Activated effector memory CD4-positive, alpha-beta T cell treated with Interleukin-2 at 50 U/mL for 16 hours (primary cell): ENCODE measurements at places on chromosomes 5 and 9.
A peak's percentile ranks its signal among the peaks of the same experiment; 100 is the strongest.

DNA sequence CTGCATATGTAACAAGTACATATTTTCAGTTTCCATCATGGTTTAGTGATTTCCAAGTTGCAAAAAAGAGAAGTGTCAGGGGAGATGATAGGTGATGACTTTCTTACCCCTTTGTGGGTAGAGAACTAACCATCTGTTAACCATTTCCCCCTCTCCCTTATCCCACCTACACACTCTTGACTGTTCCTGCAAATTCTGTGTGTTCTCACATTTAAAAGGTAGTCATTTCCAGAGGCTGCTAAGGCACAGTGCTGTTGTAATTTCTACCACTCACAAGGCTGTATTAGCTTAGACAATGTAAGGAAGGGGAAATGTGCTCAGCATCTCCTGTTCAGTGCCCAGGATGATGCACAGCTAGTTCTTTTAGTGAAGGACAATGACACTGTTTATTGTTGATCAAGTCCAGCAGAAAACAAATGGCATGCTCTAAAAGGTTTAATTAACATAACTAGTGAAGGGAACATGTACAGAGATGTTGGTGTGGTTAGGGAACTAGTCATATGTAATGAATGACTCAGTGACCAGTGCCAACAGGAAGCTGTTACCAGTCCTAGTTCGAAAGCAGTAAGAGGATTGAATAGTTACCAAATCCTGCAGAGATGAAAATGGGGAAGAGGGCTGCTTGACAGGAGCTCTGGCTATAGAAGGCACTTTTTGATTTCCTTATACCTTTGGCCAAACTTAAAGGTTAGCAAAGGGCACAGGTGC lies 165.1 kb downstream of the PLK2 start:
- no peak for DNase-seq

GRCh38 chr9:103397868-103398600 lies 402.9 kb downstream of the CYLC2 start:
- DNase-seq, result no peak

DNA sequence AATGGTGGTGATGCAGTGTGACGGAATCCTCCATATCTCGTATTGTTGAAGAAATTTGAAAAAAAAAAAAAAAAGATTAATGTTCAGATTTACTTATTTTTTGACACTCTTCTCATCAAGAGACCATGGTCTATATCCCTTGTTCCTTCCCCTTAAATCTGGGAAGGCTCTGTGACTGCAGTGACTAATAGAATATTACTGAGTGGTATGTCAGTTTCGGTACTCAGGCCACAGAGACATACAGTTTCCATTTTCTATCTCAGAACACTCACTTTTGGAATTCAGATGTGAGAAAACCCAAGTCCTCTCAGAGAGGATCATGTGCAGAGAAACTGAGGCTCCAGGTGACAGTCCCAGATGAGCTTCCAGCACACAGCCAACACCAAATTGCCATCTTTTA lies 1193.5 kb downstream of the DTWD2 start:
- DNase-seq, result no peak

- DNase-seq, result peak; percentile 13
Observed at GRCh38 chr5:111254613-111255012, 30.4 kb downstream of the CAMK4 start.

GRCh38 chr9:130243882-130244170 lies 21.7 kb upstream of the HMCN2 start:
- no peak for DNase-seq

- no peak for DNase-seq
Observed at GRCh38 chr5:120052916-120053828, 410.9 kb upstream of the PRR16 start.

DNA sequence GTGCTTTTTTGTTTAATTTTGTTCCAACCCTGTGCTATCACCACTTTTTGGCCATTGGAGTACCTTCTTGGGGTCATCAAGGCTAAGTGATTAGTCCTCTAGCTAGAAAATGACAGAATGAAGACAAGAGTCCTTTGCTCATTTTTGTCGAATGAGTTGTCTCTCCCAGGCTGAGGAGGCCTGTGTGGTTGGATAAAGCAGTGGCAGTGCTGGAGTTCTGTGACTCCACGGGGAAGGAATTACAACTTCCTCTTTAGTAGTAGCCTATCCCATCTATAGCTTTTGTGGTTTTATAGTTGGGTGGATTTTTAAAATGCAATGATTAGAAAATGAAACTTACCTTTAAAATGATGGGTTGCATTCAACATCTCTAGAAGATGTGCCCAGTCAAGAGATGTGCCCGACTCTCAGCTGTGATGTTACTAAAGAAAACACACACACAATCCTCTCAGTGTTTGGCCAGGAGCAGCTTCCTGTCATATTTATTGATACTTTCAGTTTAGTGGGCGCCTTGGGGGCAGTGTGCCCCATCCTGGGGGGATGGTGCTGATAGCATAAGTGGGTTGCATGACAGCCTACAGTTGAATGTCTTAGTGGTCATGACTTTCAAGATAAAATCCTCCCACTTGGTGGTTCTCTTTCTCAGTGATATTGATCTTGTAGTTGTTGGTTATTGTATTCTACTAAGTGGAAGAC lies 11.9 kb downstream of the OTULINL start:
- no peak for DNase-seq

DNA sequence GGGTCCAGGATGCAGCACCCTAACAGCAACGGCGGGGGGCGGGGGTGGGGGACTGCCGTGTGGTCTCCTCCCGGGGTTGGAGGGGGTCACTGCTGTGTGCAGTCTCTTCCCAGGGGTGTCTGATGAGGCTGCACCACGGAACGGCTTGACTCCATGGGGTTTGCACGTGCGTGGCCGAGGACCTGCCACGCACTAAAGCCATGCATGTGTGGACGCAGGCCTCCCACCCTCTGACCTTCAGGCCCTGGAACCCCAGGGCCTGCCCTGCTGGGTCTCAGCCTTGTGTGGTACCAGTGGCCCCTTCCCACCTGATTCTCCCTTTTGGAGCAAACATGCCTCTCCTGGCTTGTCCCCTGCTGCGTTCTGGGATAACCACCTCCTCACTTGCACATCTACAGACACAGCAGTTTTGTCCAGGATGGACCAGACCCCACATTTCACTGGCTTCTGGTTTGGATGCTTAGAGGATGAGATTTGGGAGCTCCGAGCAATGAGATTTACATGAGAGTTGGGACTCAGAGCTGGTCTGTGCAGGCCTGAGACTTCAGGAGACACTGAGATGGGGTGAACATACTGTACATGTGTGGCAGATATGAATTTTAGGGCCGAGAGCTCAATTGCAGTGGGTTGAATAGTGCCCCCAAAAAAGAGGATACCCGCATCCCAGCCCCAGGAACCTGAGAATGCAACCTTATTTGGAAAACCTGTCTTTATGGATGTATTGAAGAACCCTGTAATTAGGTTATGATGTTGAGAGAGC lies 45.8 kb downstream of the SLC12A7 start:
- no peak for DNase-seq

DNA sequence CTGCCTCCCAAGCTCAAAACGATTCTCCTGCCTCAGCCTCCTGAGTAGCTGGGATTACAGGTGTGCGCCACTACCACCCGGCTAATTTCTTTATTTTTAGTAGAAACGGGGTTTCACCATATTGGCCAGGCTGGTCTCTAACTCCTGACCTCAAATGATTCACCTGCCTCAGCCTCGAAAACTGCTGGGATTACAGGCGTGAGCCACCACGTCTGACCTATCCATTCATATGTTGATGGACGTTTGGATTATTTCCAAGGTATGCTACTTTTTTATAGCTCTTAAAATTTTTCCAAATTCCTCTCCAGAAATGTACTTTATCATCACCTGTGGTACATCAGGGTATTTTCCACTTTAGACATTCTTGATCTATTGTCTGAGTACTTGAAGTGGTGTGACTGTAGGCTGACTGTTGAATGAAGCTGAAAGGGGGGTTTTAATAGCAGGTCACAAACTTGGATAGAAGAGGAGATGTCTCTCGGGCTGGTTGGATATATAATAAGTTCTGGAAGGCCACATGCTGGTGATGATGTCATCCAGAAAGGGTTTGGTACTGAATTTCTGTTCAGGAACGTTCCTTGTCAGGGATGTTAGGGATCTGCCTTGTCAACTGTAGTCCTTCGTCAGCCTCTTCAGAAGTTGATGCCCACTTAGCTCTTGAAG lies 7.4 kb downstream of the CTNNA1 start:
- no peak for DNase-seq

DNA sequence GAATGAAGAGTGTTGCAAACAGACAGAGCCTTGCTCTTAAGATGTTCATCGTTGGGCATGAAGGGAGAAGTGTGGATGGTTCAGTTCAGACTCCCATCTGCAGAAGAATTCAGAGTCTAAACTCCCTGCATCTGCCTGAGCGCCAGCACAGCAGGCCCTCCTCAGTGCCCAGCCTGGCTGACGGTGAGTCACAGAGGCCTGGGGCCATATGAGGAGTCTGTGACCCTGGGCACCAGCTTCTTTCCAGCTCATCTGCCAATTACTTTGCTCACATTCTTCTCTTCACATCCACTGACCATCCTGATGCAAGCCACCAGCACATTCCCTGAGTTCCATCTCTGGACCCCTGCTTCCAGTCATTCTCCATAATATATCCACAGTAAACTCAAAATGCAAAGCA lies 401.1 kb upstream of the TRPC7 start:
- no peak for DNase-seq

- DNase-seq, result no peak
Observed at GRCh38 chr5:36152324-36153297, 700 bp downstream of the SKP2 start.

DNA sequence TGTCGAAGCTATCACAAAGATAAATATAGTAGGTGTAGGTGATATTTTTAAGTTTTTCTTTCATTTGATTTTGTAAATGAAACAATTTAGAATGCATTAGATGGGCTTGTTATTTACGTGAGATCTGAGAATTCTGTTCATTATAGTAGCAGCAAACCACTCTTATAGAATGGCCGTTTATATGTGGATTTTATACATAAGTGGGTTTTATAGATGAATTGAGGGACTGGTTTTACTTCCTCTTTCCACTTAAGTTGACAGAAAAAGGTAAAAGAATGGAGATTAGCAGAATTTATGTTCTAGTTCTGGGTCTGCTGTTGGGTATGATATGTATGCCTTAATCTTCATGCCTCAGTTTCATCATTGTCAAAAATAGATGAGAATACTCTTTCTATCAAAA lies 5.6 kb downstream of the RMI1 start:
- no peak for DNase-seq

DNA sequence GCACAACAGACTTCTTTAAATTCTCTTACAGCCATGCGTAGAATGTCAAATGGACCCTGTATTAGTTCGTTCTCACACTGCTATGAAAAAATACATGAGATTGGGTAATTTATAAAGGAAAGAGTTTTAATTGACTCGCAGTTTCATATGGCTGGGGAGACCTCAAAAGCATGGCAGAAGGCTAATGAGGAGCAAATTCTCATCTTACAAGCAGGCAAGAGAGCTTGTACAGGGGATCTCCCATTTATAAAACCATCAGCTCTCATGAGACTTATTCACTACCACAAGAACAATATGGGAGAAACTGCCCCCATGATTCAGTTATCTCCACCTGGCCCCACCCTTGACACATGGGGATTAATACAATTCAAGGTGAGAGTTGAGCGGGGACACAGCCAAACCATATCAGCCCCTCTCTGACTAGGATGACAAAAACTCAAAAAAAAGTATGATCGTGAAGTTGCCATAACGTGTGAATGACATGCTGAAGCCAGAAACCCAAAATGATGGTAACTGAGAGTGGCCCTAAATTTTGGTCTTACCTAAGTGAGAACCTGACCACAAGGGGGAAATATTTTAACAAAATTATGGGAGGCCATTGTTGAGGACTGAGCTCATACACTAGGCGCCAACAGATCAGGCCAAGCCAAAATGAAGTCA lies 17.5 kb upstream of the TEX10 start:
- no peak for DNase-seq
